Keratinocyte (primary cell): ENCODE measurements at places on chromosomes 12 and 14.

DNA sequence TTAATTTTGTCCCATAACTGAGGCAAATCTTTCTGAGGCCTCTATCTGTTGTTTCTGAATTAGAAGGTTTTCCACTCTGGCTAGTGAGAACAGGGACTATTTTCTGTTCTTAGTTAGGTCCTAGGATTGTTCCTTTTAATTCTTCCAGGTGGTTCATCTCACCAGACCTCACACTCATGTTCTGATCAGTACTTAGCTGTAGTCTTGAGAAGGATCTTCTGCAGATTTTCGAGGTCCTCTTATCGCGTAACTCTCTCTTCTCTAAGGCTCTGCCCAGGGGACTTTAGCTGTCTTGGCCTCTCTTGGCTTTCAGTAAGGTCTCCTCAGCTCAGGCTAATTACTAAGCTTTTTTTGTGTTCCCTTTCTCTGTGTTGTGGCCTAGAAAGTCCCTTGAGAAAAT lies 201.1 kb downstream of the ETNK1 start:
- DNase-seq: no peak

- no peak for DNase-seq
Observed at GRCh38 chr12:21428241-21428640, 9.2 kb upstream of the PYROXD1 start.

DNA sequence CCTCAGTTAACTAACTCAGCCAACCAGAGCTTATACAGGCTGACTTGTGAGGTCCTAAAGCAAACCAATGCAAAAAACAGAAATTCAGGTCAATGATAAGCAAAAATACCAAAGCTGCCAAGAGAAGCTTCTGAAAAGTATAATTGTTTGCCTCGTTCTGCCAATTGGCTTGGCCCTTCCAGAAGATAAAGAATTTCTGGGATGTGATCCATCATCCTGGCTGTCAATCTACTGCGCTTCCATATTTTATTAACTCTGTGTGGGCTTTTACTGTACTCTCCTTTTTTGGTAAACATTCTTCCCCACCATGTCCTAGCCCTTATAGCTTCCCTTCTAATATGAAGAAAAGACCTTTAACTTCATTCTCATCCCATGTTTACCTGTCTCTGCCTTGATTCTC lies 387.9 kb downstream of the TMEM117 start:
- no peak for DNase-seq

DNA sequence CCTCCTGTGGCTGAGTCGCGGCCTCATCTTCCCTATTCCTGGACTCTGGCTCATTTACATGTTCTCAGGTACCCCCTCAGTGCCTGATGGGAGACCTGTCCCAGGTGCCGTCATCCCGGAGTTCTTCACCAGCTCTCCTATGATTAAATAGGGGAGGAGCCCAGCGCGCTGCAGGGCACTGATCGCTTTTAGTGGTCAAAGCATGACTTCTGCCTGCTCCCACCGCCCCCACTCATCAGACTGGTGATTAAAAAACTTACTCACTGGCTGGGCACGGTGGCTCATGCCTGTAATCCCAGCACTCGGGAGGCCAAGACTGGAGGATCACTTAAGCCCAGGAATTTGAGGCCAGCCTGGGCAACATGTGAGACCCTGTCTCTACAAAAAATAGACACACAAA lies 85.9 kb downstream of the FOXN4 start:
- no peak for DNase-seq

GRCh38 chr14:23025151-23025814 lies 9.4 kb downstream of the PSMB5 start:
- DNase-seq: no peak

- DNase-seq: no peak
Observed at GRCh38 chr14:61332658-61333029, 11.3 kb downstream of the PRKCH start.

GRCh38 chr12:6539314-6539682 lies 5.0 kb downstream of the GAPDH start:
- DNase-seq: no peak

- DNase-seq: no peak
Observed at GRCh38 chr14:39681782-39682399, 249.7 kb upstream of the FBXO33 start.

- DNase-seq: no peak
Observed at GRCh38 chr12:57123813-57124212, 4.5 kb upstream of the LRP1 start.

GRCh38 chr12:57940915-57941164 lies 527 bp upstream of the ATP23 start:
- no peak for DNase-seq

DNA sequence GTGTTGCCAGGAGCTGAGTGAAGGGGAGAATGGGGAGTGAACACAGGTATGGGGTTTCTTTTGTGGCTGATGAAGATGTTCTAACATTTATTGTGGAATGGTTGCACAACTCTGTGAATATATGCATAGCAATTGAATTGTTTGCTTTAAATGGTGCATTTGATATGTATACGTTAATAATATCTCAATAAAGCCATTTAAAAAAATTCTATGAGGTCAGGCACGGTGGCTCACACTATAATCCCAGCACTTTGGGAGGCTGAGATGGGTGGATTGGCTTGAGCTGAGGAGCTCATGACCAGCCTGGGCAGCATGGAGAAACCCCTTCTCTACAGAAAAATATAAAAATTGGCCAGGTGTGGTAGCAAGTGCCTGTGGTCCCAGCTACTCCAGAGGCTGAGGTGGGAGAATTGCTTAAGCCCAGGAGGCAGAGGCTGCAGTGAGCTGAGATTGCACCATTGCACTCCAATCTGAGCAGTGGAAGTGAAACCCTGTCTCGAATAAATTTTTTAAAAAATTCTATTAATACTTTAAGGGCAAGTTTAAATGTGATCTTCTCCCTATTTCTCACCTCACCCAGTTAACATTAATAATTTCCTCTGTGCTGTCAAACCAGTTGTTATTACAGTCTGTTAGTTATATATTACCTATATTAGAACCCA lies 65.3 kb downstream of the DENND5B start:
- DNase-seq: no peak

GRCh38 chr14:100535287-100536120 lies 51.7 kb downstream of the BEGAIN start:
- DNase-seq: no peak

DNA sequence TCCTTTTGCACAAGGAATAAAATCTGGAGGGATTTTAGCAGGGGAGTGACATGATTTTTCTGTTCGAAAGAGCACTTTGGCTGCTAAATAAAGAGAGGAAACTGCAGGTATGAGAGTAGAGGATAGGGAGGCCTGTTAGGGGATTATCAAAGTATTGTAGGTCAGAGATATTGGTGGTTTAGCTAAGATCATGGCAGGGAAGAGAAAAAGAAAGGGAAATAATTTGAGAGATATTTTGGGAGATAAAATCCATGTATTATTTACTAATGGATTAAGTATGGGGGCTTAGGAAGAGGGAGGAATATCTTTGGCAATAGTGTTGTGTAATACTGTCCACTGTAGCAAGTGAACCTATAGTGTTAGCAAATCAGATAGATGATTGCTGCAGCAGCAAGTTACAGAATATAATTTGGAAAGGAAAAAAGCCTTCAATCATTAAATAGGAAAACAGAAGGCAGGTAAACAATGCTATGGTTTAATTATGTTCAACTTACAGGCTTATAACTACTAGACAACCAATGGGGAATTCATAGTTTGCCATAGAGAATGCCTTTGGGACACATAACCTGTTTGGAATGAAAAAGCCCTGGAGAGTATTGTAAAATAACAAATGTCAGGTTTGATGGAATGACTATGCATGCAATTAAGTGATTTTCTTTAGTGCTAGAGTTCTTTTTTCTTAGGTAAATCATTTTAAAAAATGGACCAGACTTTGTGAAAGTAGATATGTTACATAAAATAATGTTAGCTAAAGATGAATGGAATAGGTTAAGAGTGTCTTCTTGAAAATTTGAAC lies 50.5 kb downstream of the ADIPOR2 start:
- DNase-seq: no peak

GRCh38 chr12:25552681-25553080 lies 402 bp downstream of the LMNTD1 start:
- DNase-seq: no peak

DNA sequence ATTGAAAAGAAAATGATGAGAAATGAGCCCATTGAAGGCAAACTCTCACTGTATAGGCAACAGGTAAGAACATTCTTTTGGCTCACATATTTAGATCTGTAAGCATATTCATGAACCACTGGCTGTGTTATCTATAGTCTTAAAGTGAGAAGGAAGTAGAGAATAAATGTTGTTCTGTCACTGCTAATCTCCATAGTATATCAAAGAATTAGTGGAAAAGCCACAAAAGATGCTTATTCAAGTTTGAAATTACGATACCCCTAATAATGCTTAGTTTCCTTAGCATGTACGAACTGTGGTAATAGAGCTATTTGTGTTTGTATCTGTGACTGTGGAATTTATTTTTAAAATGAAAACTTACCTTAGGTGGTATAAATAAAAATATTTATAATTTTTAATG lies 22.8 kb downstream of the IFT81 start:
- DNase-seq: no peak

- no peak for DNase-seq
Observed at GRCh38 chr12:107359382-107359781, 266.0 kb upstream of the CRY1 start.

GRCh38 chr12:106831699-106832098 lies 57.2 kb downstream of the RIC8B start:
- DNase-seq: no peak

DNA sequence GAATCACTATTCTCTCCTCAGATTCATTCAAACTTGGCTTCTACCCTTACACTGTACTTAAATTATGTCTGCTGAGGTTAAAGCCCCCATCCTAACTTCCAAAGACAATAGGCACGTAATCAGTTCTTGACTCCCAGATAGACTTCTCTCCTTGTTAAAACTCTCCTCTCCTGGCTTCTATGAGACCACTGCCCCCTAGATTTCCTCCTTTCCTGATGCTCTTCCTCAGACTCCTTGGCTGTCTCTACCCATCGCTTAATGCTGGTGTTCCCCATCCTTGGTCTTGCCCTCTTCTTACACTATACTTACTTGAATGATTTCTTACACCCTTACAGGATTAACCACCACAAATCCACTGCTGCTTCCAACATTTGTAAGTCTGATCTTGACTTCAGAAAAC lies 32.8 kb downstream of the TC2N start:
- no peak for DNase-seq

DNA sequence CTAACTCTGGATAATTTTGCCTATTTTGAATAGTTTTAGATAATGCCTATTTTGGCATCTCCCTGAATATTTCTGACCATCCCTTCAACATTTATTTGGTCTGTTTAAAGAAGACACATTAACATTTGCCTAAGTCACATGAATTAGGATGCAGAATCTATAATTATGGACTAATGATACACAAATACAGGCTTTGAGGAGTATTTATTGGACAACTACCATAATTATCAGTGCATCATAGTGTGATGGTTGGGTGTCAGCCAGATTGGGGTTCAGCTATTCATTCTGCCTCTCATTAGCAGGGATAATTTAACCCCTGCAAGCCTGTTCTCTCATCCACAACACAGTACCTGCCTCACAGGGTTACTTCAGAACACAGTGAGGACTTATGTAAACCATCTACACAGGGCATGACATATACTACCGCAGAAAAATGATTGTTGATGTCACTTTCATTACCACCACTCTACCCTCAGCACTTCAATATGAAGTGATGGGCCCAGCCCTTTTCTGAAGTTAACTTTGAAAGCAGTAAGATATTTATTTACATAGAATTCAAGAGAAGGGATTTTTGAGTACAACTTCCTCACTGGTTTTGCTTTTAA lies 14.4 kb downstream of the PRKCH start:
- no peak for DNase-seq

- no peak for DNase-seq
Observed at GRCh38 chr12:48969833-48970701, 1.5 kb downstream of the WNT10B start.

- DNase-seq: no peak
Observed at GRCh38 chr12:51771008-51771407, 77.5 kb downstream of the FIGNL2 start.

DNA sequence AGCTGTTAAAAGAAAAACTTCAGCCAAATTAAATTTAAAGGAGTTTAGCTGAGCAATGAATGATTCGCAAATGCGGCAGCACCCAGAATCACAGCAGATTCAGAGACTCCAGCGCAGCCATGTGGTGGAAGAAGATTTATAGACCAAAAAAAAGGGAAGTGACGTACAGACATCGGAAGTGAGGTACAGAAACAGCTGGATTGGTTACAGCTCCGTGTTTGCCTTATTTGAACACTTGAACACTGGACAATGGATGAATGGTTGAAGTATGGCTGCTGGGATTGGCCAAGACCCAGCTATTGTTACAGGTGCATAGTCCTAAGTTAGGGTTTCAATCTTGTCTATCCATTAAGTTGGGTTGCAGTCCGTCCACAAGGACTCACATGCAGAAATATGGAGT lies 42.6 kb downstream of the GALNT8 start:
- DNase-seq: no peak

- DNase-seq: no peak
Observed at GRCh38 chr12:27437839-27438238, 8.7 kb upstream of the SMCO2 start.

DNA sequence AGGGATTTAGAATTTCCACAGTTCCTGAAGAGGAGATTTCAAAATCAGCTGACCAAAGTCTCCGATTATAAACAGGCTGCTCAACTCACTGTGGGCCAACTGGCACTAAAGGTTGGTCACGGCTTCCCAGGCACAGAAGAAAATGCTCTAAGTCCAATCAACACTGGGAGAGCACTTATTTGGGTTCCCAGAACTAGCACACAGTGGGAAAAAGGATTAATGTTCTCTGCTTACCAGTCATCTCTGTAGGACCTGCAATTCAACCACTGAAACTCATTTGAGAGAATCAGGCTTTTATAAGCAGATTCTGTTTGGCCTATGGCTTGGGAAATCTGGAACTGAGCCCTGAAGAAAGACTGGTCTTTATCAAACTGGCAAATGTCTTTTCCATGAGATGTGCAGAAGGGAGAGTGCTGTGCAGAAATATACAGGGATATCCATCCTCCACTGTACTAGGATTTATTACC lies 49.4 kb downstream of the ABCC9 start:
- no peak for DNase-seq

DNA sequence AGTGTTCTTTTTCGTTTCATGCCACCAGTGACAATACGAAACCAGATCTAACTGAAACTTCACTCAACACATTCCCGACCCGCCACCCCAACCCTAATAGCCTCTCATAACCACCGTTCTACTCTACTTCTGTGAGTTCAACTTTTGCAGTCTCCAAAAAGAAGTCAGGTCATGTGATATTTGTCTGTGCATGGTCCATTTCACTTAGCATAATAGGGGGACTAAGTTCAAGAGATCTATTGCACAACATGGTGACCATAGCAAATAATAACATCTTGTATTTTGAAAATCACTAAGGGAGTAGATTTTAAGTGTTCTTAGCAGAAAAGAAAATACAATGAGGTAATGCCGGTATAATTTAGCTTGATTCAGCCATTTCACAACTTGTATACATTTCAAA lies 376.4 kb downstream of the DIO2 start:
- DNase-seq: no peak
